Spinal cord (tissue), 10 donors: ENCODE measurements at places on chromosomes 4 and X. TPM values are rescaled to one million over a fixed set of nuclear protein-coding genes. Genes with fewer than 3 reads are reported as not detected.

Gene PHOX2B
- total RNA-seq = 0.11 TPM

Gene AFP
- 4.4 TPM for total RNA-seq

Gene BEX3
- total RNA-seq = 518 TPM

Gene OPN1MW3
- total RNA-seq = not detected

Gene SPOCK3
- 139 TPM for total RNA-seq

GRCh38 chr4:164770010-164770724 is 16.2 kb downstream of the SMIM31 start:
- DNase-seq = no peak

- no peak for DNase-seq
These were observed 40.1 kb downstream of the UGT2B15 start for GRCh38 chr4:68630371-68630770.

GRCh38 chr4:84407554-84408407 is 91.3 kb downstream of the NKX6-1 start:
- DNase-seq = no peak
